ENCODE measurements at places on chromosomes 3 and 15.

DNA sequence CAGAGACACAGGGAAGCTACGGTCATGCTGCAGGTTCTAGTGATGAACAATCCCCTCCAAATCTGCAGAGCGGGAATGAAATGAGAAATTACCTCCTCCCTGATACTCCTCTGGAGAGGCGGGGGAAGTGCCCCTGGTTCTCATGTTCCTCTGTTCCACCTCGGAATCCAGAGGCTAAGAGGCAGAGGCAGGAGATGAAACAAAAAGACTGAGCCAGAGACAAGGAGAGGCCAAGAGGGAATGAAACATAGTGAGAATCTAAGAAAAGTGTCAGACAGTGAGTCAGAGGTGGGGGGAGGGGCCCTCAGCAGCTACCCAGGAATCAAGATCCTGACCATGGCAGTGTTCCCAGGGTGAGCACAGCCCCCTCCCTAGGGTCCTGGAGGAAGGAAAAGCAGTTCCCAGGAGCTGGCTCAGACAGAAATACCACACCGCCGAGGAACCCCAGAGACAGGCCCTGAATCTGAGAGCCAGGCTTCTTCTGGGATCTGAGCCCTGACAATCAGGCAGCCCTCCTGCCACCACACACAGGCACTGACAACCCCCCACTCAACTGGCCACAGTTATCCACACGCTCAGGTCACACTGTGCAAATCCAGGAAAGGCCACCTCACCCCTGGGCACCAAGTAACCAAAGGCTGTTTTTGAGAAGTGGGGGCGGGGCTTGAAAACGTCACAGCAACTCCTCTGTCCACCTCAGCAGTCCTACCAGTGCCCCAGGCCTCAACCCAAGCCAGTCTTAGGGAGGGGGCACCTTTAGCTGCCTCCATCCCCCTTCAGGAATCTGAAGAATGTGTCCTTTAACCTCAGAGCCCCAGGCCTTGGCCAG lies 2.4 kb downstream of the CSRNP1 start:
- DNase-seq: no peak

- DNase-seq: peak; percentile 47
These were observed 215.3 kb downstream of the ROBO2 start for GRCh38 chr3:77254967-77255831.

DNA sequence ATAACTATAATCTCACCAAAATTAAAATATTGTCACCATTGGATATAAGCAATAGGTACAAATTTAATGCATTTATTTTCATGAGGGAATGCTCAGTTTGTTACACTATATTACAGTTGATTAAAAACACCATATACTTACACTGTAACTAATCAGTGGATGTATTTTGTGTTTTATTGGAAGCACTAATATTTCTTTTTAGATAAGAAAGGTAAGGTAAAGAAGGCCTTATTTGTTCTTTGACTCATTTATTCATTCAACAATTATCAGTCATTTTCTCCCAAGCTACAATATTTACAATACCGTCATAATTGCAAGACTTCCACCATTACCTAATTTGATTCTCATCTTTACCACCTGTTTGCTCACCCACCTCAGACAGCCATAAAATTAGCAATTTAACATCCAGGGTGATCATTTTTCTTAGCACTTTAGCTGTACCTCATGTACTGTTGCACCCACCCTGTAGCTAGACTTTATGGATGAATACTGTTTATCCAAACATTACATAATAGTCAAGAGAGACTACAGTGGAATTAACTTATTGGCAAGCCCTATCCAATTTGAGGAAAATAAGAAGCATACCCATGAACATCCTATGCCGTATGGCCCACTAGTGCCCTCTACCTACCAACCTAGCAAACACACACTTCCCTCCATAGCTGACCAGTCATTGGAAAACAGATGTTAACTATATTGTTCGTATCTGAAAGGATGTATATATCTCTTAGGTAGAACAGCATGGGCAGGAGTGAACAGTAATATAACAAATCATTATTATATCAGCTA lies 229.6 kb downstream of the BBX start:
- no peak for DNase-seq

- DNase-seq: no peak
These were observed 3.7 kb downstream of the BOC start for GRCh38 chr3:113214917-113215595.

DNA sequence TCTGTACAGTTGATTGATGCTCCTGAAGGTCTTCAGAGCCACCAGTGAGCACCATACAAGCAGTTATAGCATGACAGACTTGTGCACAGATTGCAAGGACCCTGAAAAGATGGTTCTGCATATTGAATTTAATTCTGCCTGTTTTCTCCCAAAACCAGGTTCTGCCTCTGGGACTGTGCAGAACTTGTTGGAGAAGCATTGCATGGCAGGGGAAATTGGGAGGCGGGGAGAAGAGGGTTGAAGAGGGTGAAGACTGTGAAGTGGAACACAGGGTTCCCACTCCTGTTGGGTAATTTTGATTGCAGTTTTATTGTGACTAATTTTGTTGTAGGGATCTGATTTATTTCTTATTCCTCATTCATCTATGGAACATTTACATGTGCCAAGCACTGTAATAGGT lies 10.3 kb downstream of the ZNF80 start:
- DNase-seq: no peak

DNA sequence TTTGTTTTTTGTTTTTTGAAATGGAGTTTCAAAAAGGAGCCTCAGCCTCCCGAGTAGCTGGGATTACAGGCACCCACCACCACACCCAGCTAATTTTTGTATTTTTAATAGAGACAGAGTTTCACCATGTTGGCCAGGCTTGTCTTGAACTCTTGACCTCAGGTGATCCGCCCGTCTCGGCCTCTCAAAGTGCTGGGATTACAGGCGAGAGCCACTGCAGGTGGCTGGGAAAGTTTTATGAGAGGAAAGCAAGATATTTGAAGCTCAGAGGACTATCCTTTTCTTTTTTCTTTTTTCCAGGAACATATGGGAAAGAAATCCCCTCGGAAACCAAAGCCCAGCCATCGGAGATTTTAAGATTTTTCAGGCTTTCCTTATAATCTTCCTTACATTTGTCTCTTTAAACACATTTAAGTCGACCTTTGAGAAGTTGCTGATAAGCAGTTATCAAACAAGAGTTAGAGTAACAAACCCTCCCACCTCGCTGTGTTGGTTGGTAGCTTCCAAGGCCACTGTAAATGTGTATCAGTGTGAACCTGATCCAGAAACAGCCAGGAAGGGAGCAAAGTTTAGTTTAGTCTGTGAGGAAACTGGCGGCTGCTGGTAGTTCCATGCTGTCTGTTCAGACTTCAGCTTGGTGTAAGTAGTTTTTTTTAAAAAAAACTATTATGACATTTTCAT lies 34.5 kb upstream of the MAP3K13 start:
- DNase-seq: no peak

DNA sequence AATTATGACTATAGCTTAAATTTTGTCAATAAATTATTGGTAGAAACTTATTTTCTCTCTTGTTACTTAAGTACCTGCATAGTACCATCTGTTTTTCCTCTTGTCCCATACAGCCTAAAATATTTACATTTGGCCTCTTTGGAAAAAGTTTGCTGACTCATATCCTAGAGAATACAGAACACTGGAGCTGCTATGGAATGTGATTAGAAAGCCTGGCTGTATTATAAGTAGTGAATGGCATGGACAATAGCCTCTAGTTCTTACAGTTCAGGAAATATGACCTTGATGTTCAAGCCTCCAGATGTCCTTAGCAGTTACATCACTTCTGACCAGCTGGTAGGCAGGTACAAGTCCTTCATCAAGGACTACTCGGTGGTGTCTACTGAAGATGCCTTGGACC lies 28.3 kb downstream of the ST8SIA2 start:
- DNase-seq: no peak

DNA sequence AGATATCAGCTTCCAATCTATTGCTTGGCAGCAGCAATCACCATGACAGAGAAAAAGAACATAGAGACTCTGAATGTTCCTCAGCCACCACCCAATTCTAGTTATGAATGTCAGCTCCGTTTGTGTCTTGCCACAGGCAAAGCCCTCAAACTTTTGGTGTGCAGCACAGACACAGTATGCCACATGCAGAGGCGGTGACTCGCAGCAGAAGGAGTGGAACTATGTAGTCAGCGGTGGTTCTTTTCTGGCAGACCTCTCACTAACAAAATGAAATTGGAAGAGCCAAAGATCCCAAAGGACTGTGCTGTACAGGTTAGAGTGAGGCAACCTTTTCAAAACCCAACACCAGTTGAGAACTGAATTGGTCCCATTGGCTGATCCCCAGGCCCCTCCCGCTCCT lies 220.9 kb downstream of the SLC9A9 start:
- DNase-seq: no peak

- no peak for DNase-seq
These were observed 48.4 kb upstream of the CCDC80 start for GRCh38 chr3:112689385-112689784.

DNA sequence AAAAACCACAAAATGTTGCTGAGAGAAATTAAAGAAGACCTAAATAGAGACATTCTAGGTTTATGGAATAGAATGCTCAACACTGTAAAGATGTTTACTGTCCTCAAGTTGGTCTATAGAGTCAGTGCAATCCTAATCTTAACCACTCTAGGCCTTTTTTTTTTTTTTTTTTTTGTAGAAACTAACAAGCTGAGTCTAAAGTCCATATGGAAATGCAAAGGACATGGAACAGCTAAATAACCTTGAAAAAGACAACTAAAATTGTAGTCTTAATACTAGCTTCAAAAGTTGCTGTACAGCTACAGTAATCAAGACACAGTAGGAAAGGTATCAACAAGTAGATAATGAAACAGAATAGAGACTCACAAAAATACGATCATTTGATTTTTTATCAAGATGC lies 32.9 kb downstream of the CDV3 start:
- DNase-seq: no peak

DNA sequence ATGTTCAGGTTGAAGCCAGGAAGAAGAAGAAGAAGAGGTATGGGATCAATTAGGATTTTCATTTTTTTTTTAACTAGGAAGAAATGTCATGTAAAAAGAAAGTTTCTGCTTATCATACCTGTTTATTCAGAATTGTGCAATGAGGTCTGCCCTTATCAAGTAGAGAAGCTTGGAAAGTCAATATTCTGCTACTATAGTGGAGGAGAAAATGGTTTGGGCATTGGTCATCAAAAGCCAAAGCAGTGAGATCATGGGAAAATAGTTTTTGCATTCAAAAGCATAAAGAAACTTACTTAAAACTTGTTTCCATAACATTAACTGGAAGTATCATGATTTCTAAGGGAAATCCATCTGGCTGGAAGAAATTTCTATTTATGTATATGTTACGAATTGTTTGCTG lies 1239.2 kb downstream of the NSUN3 start:
- DNase-seq: no peak

DNA sequence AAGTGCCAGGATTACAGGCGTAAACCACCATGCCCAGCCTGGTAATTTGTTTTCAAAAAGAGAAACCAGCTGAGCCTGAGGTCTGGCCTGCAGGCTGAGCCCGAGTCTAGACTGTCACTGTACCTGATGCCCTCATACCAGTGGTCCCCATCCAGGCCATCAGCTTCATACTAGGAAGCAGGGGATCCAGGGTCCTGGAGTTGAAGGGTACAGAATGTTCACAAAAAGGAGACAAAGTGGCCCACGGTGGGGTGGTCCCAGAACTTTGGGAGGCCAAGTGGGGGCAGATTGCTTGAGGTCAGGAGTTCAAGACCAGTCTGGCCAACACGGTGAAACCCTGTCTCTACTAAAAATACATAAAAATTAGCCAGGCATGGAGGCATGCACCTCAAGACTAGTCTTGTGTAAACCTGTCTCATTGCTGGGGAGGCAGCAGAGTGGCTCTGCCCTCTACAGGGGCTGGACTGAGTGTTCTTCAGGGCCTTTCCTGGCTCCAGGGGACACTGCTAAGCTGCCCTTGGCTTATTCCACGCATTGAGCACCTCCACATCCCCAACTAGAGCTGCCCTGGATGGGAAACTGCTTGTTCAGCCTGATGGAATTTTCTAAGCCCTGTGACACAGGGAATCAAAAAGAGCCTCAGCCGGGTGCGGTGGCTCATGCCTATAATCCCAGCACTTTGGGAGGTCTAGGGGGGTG lies 7.9 kb upstream of the HHATL start:
- DNase-seq: no peak

- no peak for DNase-seq
These were observed 181.0 kb downstream of the NSMCE3 start for GRCh38 chr15:29088666-29089065.

DNA sequence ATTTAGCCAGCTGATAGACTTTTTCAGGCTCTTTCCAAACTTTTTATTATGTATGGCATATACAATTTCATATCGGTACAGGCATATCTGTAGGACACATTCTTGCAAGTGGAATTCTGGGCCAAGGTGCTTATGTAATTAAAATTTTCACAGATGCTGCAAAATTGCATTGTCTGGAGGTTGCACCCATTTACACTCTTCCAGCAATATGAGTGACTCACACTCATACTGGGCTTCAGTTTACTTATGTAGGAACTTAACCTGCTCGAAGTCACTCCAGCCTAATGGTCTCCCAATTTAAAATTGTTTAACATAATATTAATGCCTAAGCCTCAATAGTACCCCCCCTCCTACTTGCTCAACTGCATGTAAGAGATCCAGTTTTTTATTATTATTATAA lies 11.2 kb upstream of the SEC62 start:
- DNase-seq: no peak

DNA sequence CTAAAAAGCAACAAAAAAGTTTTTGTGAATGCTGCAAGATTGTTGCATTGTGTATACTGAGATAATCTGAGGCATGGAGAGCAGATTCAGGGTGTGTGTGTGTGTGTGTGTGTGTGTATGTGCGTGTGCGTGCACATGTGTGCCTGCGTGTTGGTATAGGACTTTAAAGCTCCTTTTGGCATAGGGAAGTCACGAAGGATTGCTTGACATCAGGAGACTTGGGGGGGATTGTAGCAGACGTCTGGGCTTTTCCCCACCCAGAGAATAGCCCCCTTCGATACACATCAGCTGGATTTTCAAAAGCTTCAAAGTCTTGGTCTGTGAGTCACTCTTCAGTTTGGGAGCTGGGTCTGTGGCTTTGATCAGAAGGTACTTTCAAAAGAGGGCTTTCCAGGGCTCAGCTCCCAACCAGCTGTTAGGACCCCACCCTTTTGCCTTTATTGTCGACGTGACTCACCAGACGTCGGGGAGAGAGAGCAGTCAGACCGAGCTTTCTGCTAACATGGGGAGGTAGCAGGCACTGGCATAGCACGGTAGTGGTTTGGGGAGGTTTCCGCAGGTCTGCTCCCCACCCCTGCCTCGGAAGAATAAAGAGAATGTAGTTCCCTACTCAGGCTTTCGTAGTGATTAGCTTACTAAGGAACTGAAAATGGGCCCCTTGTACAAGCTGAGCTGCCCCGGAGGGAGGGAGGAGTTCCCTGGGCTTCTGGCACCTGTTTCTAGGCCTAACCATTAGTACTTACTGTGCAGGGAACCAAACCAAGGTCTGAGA lies 4.7 kb downstream of the BHLHE40 start:
- DNase-seq: no peak

DNA sequence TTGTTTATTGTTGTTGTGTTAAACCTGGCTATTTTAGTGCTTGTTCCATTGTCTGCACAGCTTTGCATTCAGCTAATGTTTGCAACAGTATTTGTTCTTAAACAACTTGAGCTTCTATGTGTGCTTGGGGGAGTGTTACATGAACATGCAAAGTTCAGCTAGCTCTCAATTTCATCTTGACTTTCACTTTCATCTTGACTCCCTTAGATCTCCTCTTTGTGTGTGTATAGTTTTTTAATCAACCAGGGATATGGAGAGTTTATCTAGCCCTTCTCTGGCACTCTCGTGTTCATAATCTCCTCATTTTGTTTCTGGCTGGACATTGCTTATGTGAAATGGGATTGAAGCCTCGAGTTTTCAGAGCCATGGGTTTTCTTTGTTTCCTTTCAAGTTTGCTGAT lies 212.4 kb upstream of the ZBTB20 start:
- DNase-seq: no peak

- DNase-seq: no peak
These were observed 36.5 kb downstream of the ALS2CL start for GRCh38 chr3:46656778-46657556.

GRCh38 chr3:60920519-60920918 lies 330.7 kb downstream of the FHIT start:
- DNase-seq: no peak

Measured in NCI-H2227 treated with DMSO at 0.1 percent for 48 hours (cell line).